ENCODE measurements at places on chromosomes 2 and 18.
A peak's percentile ranks its signal among the peaks of the same experiment; 100 is the strongest.

DNA sequence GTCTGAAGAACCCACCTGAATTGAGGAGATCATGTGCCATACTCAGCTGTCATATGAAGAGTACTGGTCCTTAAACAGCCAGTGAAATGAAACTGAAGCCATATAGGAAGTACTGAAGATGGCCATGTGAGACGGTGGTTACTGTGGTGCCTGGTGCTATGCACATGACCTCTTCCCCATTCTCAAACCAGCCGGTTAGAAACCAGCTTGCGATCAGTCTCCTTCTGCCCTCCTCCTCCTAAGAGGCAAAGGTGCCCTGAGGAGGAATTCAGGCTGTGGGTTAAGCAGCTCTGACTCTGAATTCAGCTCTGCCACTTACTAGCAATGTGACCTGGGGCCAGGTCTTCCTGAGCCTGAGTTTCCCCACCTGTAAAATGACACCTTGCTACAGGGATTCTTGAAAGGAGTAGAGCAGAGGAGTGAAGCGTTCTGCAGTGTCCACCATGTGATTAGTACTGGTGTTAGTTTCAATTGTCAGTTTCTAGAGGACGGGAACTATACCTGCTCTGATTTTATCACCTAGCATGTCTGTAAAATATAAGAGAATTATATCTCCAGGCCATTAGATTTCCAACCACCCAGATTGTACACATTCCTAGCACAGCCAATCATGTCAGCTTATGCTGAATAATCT, 5.1 kb downstream of the FECH start:
- peak; percentile 43 for DNase-seq

DNA sequence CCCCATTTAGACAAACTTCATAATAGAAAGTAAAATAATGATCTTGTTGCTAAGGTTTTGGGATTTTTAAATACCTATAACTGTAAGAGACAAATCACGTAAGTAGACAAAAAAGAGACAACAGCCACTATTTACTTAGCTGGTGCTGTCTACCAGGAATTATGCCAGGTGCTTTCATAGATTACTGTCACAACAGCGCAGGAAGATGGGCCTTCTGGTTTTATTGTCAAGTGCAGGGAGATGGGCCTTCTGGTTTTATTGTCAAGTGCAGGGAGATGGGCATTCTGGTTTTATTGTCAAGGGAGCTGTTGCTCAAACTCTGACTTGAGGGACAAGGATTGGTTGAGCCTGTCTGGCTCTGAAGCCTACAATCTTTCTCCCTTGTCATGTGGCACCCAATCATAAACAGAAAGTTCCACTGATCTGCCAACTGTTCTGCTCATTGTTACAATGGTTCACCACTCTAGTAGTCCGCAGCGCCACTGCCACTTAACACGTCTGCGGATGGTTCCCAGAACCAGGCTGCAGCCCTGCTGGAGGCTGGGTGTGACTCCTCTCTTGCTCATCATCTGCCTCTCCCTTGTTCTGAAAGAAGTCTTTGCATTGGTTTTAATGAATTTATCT, 95.0 kb downstream of the RNF144A start:
- DNase-seq = no peak

DNA sequence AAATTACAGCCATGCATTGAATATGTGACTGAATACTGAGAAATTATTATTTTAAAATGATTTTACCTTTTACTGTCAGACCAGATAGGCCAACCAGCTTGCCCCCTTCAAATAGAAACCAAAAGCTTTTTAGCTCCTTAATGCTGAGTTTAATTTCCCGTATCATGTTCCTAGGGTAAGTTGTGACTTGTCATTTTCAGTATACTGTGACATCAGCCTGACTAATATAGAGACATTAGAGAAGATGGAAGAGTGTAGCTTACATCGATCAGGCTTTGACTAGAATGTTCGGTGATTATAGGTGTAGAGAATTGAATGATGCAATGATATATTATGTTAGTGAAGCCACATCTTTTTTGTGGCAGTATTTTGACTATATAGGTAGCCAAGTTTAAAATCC, 50.6 kb upstream of the ZEB2 start:
- no peak for DNase-seq

DNA sequence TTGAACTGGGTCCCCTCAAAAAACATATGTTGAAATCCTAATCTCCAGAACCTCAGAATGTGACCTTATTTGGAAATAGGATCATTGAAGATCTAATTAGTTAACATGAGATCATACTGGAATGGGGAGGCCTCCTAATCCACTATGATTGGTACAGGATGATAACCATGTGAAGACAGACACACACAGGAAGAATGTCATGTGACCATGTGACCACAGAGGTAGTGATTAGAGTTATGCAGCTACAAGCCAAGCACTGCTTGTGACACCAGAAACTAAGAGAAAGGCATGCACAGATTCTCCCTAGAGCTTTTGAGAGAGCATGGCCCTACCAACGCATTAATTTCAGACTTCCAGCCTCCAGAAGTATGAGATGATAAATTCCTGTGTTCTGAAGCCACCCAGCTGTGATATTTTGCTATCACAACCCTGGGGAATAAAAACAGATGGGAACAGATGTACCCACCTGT, 47.0 kb upstream of the TGIF1 start:
- DNase-seq = peak; percentile 39

DNA sequence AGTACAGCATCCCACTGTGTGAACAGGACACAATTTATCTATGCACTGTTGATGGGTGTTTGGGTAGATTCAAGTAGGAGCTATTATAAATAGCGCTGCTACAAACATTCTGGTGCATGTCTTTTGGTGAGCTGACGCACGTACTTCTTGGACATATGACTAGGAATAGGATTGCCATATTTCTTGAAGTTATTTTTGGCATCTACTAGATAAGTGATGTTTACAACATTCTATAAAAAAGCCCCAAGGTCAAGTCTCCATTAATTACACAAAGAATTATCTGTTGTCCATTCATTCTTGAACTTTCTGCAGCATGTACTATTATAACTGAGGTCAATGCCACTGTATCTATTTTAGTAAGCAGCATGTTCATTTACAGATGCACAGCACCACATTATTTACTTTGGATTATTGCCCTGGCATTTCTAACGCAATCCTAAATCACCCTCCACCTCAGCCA, 225.5 kb upstream of the TMEM200C start:
- no peak for DNase-seq

DNA sequence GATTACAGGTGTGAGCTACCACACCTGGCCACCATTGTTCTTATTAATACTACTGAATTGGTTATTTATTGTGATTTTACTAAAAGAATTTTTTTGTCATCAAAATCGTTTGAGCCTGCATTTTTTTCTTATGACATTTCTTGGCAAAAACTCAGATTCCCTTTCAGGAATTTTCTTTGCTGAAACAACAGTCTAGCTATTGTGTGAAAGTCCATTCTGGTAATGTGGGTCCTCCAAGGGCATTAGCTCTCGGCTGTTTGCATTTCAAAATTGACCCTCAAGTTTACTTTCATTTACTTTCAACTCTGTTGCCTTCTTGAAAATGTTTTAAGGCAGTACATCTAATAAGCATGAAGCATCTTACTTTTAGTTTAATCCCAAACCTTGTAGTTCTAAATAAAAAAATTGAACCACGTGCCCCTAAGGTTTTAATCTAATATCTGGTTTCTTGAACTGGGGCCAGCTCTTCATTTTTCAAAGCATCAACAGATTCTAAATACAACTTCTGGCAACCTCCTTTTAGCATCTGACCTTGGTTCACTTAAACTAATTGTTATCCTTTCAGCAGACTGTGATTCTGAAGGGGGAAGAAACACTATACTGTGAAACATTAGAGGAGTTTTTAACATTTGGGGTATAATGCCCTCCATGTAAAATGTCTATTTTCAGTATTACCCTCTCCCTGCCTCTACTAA, 325.2 kb upstream of the RAB12 start:
- DNase-seq = no peak

GRCh38 chr2:48207851-48208250, 301.6 kb upstream of the FBXO11 start:
- DNase-seq = no peak

- DNase-seq = no peak
Measured at GRCh38 chr2:210540471-210540870, 15.9 kb upstream of the CPS1 start.

DNA sequence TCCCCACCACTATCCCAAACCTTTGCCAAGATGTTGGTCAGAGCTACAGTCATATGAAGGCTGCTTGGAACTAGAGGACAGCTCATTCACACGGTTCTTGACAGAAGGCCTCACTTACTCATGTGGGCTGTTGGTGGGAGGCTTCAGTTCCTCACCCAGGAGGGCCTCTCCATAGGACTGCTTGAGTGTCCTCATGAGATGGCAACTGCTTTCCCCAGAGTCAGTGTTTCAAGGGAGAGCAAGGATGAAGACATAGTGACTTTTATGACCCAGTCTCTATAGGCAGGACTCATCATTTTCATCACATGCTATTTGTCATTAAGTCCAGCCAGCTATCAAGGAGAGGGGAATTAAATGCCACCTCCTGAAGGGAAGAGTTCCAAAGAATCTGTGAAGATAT, 33.4 kb upstream of the OLA1 start:
- DNase-seq = no peak

- DNase-seq = no peak
Measured at GRCh38 chr2:26849056-26849999, 1.4 kb downstream of the DPYSL5 start.

- no peak for DNase-seq
Measured at GRCh38 chr2:77397763-77398162, 124.4 kb downstream of the LRRTM4 start.

DNA sequence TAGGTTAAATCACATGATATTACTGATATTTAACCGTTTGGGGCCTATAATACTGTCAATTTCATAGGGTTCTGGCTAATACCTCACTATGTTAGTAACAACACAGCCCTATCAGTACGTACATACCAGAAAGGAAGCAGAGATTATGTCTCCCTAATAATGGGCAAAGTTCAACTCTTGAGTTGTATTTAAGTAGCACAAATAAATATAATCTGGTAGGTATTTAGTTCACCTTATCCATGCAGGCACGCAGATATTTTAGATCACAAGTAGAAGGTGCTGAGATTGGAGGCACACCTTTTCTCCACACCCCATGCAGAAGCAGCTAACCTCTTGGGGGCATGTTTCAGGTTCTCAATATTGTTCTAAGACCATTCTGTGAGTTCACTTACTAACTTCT, 118.9 kb downstream of the IRS1 start:
- DNase-seq = no peak

GRCh38 chr2:169193618-169194017, 124.3 kb downstream of the DHRS9 start:
- DNase-seq = no peak

GRCh38 chr2:105604938-105605337, 139.8 kb upstream of the NCK2 start:
- no peak for DNase-seq

DNA sequence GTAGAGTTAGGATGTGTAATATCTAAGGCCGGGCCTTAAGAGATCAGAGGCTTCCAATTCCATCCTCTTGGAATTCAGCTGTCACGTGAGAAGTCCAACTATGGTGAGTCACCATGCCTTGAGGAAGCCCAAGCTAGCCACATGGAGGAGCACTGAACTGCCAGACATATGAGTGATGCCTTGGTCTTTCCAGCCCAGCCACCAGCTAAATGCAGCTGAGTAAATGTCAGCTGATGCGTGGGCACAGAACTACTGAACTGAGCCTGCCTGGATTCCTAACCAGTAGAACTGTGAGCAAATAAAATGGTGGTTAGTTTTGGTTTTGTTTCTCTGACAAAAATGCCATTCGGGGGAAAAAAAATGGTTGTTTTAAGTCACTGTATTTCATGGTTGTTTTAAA, 153.7 kb upstream of the SERTAD2 start:
- DNase-seq = no peak

DNA sequence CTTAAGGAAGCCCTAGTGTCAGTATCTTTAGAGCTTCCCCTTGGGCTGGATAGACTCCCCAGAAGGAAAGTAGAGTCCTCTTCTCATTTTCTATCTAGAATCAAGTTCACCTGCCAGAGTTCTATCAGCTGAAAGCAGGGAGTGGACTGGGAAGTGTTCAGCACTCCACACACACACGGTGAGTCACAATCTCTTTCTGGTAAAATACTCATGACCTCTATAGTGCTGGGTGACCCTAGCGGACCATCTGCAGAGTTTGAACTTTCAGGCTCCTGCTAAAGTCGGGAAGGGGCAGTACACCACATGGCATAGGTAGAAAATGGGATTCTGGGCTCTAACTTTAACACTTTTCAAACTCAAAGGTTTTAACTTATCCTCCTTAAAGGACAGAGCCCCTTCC, 43.3 kb downstream of the SAP130 start:
- DNase-seq = no peak

GRCh38 chr18:61619783-61620182, 273.0 kb downstream of the RNF152 start:
- no peak for DNase-seq

- DNase-seq = no peak
Measured at GRCh38 chr2:27828305-27828704, 56.8 kb downstream of the MRPL33 start.

DNA sequence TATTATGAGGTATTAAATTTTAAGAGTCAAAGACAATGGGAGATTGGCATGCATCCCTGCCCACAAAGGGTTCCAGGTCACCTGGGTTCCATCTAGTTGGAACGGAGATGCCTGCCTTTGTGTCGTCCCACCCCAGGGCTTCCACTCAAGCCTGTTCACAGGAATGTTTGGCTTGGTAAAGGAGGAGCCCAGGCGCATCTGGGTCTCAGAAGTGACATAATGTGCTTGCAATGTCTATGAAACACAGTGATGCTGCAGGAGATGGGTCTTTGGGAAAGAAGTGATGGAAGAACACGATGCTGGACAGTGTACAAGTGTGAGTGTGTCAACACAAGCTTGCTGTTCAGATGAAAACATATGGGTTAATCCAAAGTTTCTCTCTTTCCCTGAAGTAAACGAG, 49.6 kb upstream of the ZNF396 start:
- DNase-seq = no peak

- DNase-seq = no peak
Measured at GRCh38 chr2:233267516-233268245, 16.2 kb downstream of the ATG16L1 start.

GRCh38 chr18:44909191-44909719, 228.6 kb downstream of the SETBP1 start:
- peak; percentile 4 for DNase-seq
